Sigmoid colon (tissue), 7 donors: ENCODE measurements at places on chromosomes 16 and 17. TPM values are rescaled to one million over a fixed set of nuclear protein-coding genes. Genes with fewer than 3 reads are reported as not detected.
A peak's percentile ranks its signal among the peaks of the same experiment; 100 is the strongest.

Gene ATP2A3
- 4.4 TPM for total RNA-seq

Gene FBXW10B
- not detected for total RNA-seq

Gene KRT33B
- total RNA-seq: not detected

Gene TAC4
- total RNA-seq: not detected

Gene CNTD1
- 0.33 TPM for total RNA-seq

Gene APOH
- 0.71 TPM for total RNA-seq

Gene COL1A1
- 43.6 TPM for total RNA-seq

Gene NPIPB6
- total RNA-seq: 4.1 TPM

Gene KCNH4
- total RNA-seq: not detected

DNA sequence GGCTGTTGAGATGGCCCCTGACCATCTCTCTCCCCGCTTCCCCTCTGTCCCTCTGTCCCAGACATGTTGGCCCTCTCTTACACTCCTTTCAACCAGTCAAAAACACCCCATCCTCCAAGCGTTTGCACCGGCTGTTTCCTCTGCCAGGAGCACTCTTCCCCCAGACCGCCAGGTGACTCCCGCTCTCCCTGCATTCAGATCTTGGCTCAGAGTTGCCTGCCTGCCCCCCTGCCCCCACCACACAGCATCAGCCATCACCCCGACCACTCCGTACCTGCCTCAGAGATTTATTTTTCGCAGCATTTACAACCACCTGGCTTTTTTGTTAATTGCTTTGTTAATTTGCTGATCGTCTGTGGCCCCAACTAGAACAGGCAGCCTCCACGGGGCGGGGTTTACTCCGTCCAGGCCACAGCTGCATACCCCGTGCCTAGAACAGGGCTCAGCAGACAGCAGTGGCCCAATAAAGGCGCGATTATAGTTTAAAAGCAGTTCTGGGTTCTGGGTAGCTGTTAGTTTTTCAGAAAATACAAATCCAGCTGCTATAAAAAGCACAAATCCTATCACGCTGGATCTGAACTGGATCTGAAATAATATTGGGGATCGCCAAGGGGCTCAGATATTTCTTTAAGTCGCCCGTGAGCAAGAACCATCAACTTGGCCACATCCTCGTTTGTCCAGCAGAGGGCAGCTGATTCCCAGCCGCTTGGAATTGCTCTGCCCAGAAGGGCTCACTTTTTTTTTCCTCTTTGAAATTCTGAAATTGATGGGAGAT, 173.6 kb downstream of the IRF8 start:
- H3K4me3 ChIP-seq: no peak overlapping the region
- no peak overlapping the region for H3K27ac ChIP-seq
- H3K36me3 ChIP-seq: no peaks in the 10 kb centered on the region
- no peaks in the 10 kb centered on the region for H3K27me3 ChIP-seq
- peaks cover 15% of the 10 kb centered on the region for H3K4me1 ChIP-seq

DNA sequence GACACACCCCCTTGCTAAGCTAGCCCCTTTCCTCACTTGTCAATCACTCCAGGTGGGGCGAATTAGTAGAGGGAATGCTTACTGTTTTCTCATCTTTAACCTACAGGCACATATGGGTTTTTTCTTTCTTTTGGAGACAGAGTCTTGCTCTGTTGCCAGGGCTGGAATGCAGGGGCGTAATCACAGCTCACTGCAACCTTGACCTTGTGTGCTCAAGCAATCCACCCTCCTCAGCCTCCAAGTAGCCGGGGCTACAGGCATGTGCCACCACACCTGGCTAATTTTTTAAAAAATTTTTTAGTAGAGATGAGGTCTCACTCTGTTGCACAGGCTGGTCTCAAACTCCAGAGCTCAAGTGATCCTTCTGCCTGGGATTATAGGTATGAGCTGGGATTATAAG, 38.7 kb upstream of the RHBDL3 start:
- H3K27ac ChIP-seq: no peak overlapping the region
- H3K4me1 ChIP-seq: no peaks in the 10 kb centered on the region
- no peaks in the 10 kb centered on the region for H3K27me3 ChIP-seq
- no peaks in the 10 kb centered on the region for H3K36me3 ChIP-seq

DNA sequence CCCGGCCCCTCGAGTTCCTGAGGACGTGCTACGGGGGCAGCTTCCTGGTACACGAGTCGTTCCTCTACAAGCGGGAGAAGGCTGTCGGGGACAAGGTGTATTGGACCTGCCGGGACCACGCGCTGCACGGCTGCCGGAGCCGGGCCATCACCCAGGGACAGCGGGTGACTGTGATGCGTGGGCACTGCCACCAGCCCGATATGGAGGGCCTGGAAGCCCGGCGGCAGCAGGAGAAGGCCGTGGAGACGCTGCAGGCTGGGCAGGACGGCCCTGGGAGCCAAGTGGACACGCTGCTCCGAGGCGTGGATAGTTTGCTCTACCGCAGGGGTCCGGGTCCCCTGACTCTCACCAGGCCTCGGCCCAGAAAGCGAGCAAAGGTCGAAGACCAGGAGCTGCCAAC, 21.4 kb downstream of the FLYWCH1 start:
- peak; percentile 62 for DNase-seq
- H3K27ac ChIP-seq: no peak overlapping the region
- no peaks in the 10 kb centered on the region for H3K27me3 ChIP-seq
- H3K36me3 ChIP-seq: peaks cover 27% of the 10 kb centered on the region
- H3K4me3 ChIP-seq: no peak overlapping the region

DNA sequence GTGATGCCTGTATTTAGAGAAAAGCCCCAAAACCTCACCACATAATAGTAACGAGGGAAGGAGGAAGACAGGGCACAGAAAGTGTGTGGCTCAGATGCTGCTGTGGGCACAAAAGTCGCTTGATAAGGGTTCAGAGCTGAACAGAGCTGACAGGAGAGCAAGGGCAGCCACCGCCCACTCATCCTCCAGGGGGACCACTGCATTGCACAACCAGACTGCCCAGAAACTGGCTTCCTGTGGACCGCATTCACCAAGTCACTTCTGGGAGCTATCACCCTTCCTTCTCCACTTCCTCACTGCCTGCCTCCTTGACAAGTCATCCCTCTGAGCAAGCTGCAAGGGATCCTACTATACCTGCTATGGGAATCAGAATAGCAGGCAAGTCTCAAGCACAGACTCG, 512.4 kb upstream of the CDH11 start:
- H3K36me3 ChIP-seq: no peaks in the 10 kb centered on the region
- no peak overlapping the region for H3K27ac ChIP-seq
- DNase-seq: no peak
- no peaks in the 10 kb centered on the region for H3K4me1 ChIP-seq

DNA sequence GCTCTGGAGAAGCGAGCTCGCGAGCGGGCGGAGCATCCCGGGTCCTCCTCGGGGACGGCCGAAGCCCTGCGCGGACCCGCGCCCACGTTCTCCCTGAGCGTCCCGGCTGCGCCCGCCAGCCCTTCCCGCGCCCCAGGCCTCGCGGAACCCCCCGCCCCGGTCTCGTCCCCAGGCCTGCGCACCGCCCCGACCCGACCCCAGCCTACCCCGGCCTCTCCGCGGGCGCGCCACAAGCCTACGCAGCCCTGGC, 159 bp downstream of the USP36 start:
- H3K36me3 ChIP-seq: peaks cover 27% of the 10 kb centered on the region
- DNase-seq: no peak
- peaks cover 17% of the 10 kb centered on the region for H3K4me1 ChIP-seq

DNA sequence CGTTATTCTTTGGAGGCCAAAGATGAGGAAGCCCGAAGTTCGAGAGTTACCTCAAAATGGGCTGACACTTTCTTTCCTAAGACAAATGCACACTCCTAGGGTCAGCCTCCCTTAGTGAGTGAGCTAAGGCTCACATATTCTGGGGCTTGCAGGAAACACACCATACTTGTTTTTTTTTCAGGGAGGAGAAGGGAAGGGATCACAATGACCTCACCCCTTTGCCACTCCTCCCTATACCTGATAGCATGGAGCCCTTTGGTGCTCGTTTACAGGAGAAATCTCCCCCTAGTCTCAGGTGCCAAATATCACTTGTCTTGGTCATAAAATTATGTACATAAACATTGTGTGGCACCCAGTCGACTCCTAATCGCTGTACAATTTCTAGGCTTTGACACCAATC, 4.6 kb upstream of the TMEM100 start:
- peak overlapping the region; percentile 85 for H3K27ac ChIP-seq
- no peaks in the 10 kb centered on the region for H3K36me3 ChIP-seq
- no peak for DNase-seq
- H3K4me3 ChIP-seq: no peak overlapping the region

DNA sequence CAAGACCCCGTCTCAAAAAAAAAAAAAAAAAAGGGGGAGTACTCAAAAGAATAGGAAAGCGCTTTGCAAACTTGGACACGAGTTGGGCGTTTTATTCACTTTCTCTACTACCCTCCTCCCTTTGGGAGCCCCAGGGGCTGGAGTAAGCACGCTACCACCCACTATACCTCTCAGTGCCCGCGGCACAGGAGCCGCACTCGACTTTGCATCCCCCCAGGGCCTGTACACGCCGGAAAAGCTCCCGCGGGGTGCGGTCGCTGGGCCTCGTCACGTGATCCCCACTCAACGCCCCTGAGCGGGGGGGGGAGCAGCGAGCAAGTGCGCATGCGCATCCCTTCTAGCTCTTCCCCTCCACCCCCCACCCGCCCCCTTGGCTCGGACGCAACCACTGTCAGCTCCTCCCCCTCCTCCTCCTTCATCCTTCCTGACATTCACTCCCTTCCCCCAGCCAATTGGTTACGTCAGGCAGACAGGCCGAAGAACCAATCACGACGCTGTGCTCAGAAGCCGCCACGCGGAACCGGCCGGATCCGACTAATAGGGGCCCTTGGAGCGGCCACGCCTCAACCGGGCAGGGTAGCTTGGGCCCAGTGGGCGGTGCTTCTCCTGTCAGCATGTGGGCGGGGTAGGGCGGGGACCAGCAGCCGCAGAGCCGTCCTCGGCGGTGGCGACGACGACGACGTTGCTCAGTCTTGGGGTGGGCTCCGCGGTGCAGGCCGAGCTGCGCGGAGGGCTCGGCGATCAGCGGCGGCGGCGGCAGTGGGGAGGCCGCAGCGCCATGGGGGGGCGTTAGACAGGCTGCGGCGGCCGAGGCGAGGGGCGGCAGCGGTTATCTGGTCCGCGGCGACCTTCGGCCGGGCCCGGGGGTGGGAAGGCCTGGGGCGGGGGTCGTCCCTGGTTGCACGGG, at the start of gene HAPSTR1:
HAPSTR1 (plus strand) TSS at position 685 of the 907 bp plus-strand sequence. CDS start 401 bp downstream, outside the sequence.
- no peaks in the 10 kb centered on the region for H3K36me3 ChIP-seq
- peaks cover 43% of the 10 kb centered on the region for H3K4me1 ChIP-seq
- H3K27ac ChIP-seq: peak within 1 kb of the TSS; percentile 99
- peak within 1 kb of the TSS; percentile 87 for H3K4me3 ChIP-seq

GRCh38 chr16:55017321-55017720, 86.7 kb downstream of the IRX5 start:
- H3K36me3 ChIP-seq: no peaks in the 10 kb centered on the region
- H3K27ac ChIP-seq: no peak overlapping the region

GRCh38 chr17:56305007-56305406, 151.7 kb downstream of the ANKFN1 start:
- no peak overlapping the region for H3K4me3 ChIP-seq
- H3K36me3 ChIP-seq: no peaks in the 10 kb centered on the region
- H3K27me3 ChIP-seq: no peaks in the 10 kb centered on the region

GRCh38 chr16:66851166-66851964, 7.2 kb downstream of the CA7 start:
- no peaks in the 10 kb centered on the region for H3K36me3 ChIP-seq
- H3K27me3 ChIP-seq: no peaks in the 10 kb centered on the region
- H3K4me3 ChIP-seq: no peak overlapping the region
- H3K27ac ChIP-seq: no peak overlapping the region
- DNase-seq: no peak

- no peak for DNase-seq
- H3K4me1 ChIP-seq: peaks cover 20% of the 10 kb centered on the region
- no peaks in the 10 kb centered on the region for H3K36me3 ChIP-seq
- H3K27me3 ChIP-seq: no peaks in the 10 kb centered on the region
Measured at GRCh38 chr17:35144840-35145239, 2.7 kb upstream of the NLE1 start.

- H3K4me1 ChIP-seq: peaks cover 44% of the 10 kb centered on the region
- peak overlapping the region; percentile 99 for H3K27ac ChIP-seq
- peak; percentile 81 for DNase-seq
- no peaks in the 10 kb centered on the region for H3K27me3 ChIP-seq
- no peaks in the 10 kb centered on the region for H3K36me3 ChIP-seq
Measured at GRCh38 chr16:48384520-48385252, 527 bp downstream of the SIAH1 start.

- H3K27me3 ChIP-seq: no peaks in the 10 kb centered on the region
- H3K27ac ChIP-seq: no peak overlapping the region
- no peak for DNase-seq
- no peaks in the 10 kb centered on the region for H3K36me3 ChIP-seq
- H3K4me3 ChIP-seq: no peak overlapping the region
Measured at GRCh38 chr16:56961386-56961785, 364 bp upstream of the CETP start.

- H3K36me3 ChIP-seq: peaks cover 30% of the 10 kb centered on the region
- H3K27me3 ChIP-seq: no peaks in the 10 kb centered on the region
- DNase-seq: no peak
- peaks cover 13% of the 10 kb centered on the region for H3K4me1 ChIP-seq
Measured at GRCh38 chr17:41975099-41976083, 8.8 kb downstream of the CNP start.

DNA sequence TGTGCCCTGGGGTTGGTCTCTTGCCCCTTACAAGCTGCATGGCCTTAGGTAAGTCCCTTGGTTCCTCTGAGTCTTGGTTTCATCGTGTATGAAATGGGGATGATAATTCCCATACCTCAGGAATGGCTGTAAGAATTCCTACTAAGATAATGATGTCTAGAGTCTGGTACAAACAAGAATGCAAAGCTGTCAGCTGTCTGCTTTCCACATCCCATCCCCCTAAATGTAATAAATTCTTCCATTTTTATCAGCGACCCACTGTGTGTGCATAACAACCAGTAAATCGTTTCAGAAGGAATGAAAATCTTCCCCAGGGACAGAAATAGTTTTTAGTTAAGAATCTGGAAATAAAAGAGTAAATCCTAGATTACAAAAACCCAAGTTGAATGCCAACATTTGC, 95.4 kb downstream of the CPPED1 start:
- H3K4me1 ChIP-seq: no peaks in the 10 kb centered on the region
- DNase-seq: no peak
- no peak overlapping the region for H3K27ac ChIP-seq
- H3K27me3 ChIP-seq: no peaks in the 10 kb centered on the region

GRCh38 chr16:79278506-79278905, 322.0 kb downstream of the MAF start:
- no peaks in the 10 kb centered on the region for H3K4me1 ChIP-seq
- H3K4me3 ChIP-seq: no peak overlapping the region
- DNase-seq: no peak

DNA sequence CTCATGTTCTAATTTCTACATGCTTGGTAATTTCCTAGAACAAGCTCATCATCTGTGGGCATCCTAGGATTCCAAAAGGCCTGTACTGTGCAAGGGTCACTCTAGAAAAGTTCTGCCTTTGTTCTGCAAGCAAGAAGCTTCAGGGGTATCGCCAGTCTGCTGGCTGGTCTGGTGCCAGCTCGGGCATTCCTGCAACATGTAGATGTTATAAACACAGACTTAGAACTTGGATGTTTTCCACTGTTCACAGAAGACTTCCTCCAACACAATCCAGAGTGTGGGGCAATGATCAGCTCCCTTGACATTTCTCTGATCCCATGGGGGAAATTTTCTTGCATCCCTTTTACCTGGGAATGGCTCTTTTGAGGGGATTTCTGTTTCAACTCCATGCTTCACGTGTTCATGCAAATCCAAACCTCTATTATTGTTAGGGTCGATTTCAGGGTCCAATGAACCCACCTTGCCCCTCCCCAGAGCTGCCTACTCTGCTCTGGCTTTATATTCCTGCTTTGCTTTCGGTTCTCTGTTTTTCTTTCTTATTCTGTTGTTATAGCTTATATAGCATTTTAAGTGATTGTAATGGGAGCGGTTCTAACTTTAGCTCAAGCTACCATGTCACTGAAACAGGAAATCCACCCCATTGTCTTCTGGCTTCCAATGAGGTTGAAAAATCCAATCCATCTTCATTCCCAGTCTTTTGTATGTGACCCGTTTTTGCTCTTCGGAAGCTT, 25.3 kb downstream of the UBE2O start:
- DNase-seq: no peak
- no peak overlapping the region for H3K4me3 ChIP-seq
- no peaks in the 10 kb centered on the region for H3K36me3 ChIP-seq
- H3K27me3 ChIP-seq: no peaks in the 10 kb centered on the region
- H3K27ac ChIP-seq: peak overlapping the region; percentile 30
